ENCODE measurements at places on chromosomes 6 and 20. TPM values are rescaled to one million over a fixed set of nuclear protein-coding genes. Genes with fewer than 3 reads are reported as not detected.

DNA sequence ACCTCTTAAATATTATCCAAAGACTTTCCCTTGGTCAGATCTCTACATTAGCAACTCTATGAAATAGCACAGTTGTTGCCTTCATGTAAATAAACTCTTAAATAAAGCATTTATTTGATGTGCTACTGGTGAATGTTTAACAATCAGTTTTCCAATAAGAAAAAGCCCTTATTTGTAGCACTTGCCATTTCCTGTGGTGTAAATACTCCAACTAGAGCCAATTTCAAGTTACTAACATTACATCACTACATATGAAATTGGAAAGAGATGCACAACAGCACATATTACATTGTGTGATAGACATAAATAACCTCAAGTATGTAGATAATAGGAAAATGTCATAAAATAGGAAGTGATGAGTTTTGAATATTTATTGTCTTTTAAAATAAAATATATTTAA lies 5.0 kb upstream of the MYB start:
- no peak for DNase-seq

DNA sequence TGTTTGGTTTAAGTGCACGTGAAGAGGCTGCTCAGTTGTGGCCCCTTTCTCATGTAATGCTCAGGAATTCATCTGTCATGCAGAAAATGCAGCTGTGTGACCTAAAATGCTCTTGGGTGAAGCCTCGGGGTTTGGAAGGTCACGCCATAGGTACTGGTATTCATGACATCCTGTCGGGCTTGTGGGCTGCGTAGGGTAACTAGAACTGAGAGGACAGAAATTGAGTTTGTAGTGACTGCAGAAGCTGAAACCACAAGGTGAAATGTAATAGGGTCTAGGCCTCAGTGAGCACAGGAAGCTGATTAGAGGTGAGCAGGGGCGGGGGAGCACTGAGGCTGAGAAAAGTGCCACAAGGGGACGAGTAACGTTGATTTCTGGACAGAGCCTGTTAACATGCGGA lies 128.8 kb downstream of the SOBP start:
- no peak for DNase-seq

DNA sequence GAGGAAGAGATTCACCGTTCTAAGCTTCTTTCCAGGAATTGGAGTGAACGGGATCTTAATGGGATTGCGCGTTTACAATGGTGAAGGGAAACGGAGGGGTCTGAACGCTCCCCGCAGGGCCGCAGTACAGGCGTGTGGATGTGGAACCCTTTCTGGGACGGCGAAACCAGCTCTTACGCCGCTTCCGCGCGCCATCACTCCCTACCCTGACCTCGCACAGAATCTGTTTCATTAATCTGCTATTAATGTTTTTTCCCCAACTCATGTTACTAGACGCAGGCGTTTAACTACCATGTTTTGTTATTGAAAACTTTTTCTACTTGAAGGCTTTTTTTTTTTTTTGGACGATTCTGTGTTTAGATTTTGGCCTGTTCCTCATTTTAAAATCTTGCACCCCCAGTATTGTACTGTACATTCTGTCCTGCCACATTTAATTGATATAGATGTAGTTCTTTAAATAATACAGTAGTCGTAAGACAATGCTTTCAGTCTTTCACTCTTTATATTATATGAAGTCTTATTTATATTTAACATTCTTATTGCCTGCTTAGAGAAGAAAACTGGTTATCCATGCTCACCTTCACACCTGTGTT lies 696 bp upstream of the SUPT3H start:
- peak; percentile 6 for DNase-seq

DNA sequence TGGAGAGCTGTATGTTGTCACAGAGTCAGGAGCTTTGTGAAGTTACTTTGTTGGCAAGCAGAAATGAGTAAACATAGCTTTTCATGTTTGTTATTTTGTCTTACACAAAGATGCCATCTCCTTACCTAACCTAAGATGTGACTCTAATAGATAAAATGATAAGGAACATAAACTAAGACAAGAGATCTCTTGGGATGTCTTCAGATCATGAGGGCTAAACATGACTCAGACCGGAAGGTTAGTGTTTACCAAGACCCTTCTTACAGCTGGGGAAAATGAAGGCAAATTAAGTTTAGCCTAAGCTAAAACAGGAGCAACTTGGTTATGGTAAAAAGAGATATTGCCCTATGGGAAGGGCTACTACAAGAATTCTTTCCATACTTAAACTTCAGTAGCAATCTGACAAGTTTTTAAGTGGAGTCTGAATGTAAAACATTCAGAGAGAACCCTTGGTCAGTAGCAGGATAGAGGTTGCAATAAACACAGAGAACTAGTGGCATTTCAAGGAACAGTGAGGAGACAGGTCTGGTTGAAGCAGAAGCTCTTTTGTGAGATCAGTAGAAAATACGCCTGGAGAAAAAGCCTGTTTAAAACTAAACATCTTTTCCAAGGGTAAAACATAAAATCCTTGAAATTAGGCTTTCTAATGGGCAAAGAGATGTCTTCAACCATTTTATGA lies 29.9 kb downstream of the SGK1 start:
- no peak for DNase-seq

DNA sequence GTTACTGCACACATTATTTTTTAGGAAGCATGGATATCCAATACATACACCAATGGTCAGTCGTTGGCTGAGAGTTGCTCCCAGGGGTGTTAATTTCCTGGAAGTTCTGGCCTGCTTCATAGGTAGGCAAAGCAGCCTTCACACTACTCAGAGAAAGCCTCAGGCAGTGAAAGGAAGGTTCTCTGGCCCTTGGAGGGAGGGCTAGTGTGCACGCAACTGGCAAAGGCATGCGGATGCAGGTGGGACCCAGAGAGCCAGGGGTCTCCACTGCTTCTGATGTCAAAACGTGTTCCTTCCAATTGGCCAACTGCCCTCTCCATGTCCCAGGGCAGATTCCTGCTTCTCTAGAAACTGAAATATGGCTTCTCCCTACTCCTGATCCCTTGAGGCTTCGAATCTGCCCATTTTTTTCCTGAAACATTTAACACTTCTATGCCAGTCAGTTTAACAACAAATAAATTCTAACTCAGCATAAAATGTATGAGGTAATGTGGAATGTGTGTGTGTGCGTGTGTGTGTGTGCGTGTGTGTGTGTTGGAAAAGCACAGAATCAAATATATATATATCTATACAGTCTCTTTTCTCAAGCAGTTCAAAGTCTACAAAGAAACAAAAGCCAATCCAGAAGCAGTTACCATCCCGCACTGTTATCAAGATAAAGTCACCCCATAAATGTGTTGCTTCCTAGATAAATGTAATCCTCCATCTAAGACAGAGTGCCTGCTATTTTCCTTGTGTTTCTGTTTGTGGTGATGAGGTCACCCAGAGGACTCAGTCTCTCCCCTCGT lies 94.0 kb upstream of the HIVEP1 start:
- peak; percentile 66 for DNase-seq

GRCh38 chr20:43586641-43587040 lies 4.1 kb upstream of the IFT52 start:
- no peak for DNase-seq

DNA sequence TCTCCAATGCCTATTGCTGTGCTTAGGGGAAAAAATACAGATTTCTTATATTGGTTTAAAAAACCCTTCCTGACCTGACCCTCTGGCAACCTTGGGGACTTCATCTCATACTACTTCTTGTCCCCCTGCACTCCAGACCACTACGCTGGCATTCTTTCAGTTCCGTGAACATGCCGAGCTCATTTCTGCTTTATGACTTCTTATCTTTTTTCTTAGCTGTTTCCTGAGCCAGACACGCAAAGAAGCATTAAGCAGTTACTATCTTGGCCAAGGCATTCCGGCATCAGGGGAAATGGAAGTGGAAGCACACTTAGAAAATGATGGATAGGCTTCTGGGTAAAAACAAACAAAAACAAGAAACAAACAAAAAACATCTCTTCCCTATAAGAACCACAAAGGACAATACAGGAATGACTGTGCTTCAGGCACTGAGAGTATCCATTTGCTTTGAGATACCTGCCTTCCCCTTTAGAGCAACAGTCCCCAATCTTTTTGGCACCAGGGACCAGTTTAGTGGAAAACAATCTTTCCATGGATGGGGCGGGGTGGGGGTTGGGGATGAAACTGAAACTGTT lies 4.4 kb upstream of the CCDC28A start:
- DNase-seq, result no peak

- DNase-seq, result no peak
These were observed 235.2 kb upstream of the TAB2 start for GRCh38 chr6:149082320-149082719.

DNA sequence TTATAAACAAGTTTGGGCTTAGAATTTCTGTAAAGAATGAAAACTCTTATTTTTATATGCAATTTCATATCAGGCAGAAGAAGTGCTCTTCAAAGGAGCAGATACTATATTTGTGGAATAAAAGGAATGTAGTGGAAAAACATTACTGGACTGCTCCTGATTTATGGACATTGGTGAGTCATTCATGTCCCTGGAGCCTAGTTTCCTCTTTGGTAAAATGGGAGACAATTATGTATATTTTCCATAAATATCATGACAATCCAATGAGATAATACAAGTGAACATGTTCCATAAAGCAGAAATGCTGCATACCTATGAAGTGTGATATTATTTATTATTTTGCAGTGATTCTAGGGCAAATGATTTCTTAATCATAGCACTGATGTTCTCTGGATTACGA lies 445.8 kb upstream of the CITED2 start:
- DNase-seq, result no peak

DNA sequence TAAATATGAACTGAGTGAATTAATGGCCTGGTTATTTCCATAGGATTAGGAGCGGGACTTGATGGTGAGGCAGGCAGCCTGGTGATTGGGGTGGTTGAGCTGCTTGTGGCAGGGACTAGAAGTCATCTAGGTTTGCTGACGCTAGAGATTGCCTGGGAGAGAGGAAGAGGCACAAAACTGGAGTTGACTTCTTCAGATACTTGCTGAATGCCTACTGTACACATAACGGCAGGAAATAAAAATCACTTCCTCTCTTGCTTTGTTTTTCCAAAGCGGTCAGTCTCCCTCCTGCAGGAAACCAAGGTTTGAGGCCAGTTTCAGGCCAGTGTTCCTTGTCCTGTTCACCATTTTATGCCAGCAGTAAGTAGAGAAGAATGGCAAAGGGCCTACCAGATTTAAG lies 36.7 kb upstream of the MYLIP start:
- DNase-seq, result no peak

NUP153 gene
- polyA plus RNA-seq, result 16.9 TPM

FANCE gene
- 5.0 TPM for polyA plus RNA-seq
